ENCODE measurements at places on chromosomes 2 and 18. TPM values are rescaled to one million over a fixed set of nuclear protein-coding genes. Genes with fewer than 3 reads are reported as not detected.

DNA sequence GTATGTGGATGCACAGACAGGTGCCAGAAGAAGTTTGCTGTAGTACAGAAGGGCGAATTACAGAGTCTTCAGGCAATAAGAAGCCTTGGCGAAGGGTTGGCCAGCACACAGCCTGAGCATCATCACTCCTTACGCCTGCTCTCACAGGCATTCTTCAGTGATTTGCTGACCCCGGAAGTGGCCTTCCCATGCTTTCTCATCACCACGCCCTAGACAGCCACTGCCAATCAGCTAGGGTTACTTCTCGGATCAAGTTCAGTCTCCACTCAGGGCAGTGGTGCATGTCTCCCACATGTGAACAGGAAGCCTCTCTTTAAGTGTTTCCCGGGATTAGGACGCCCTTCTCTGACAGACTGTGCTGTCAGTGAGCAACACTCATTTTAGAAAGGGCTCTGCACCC is 81.8 kb downstream of the C1QL2 start:
- H3K4me1 ChIP-seq: no peaks in the 10 kb centered on the region
- H3K4me3 ChIP-seq: no peak overlapping the region
- no peaks in the 10 kb centered on the region for H3K27me3 ChIP-seq
- no peak for DNase-seq

GRCh38 chr2:128660836-128661235 is 342.2 kb upstream of the HS6ST1 start:
- H3K36me3 ChIP-seq: no peaks in the 10 kb centered on the region
- H3K4me1 ChIP-seq: no peaks in the 10 kb centered on the region
- H3K4me3 ChIP-seq: no peak overlapping the region
- DNase-seq: no peak

- no peaks in the 10 kb centered on the region for H3K27me3 ChIP-seq
- H3K27ac ChIP-seq: no peak overlapping the region
- no peak for DNase-seq
- peaks cover 18% of the 10 kb centered on the region for H3K4me1 ChIP-seq
- H3K4me3 ChIP-seq: no peak overlapping the region
- H3K36me3 ChIP-seq: no peaks in the 10 kb centered on the region
Measured at GRCh38 chr2:1607236-1607920, 136.9 kb downstream of the PXDN start.

DNA sequence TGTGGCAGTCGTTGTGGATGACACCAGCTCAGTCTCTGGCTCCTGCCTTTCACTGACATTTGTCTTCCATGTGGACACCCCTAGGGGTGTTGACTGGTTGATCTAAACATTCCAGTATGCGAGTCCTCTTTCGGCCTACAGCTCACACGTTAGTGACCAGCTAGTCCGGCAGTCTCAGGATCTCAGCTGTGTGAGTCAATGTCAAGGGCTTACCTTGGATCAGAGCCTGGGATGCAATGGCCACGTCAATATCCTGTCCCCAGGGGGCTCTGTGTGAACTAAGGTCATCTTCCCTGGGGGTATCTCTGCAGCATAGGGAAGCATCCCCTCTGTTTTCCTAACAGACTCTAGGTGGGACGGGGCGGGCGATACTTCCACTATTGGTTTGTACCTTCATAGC is 35.1 kb upstream of the YWHAQ start:
- H3K27me3 ChIP-seq: no peaks in the 10 kb centered on the region
- H3K4me3 ChIP-seq: no peak overlapping the region
- no peaks in the 10 kb centered on the region for H3K36me3 ChIP-seq
- H3K4me1 ChIP-seq: peaks cover 16% of the 10 kb centered on the region

The PFN4 gene
- total RNA-seq: 0.28 TPM
